Left lung (tissue), 14 donors: ENCODE measurements at places on chromosomes 1 and 21. TPM values are rescaled to one million over a fixed set of nuclear protein-coding genes. Genes with fewer than 3 reads are reported as not detected.

- H3K36me3 ChIP-seq, result no peaks in the 10 kb centered on the region
- no peaks in the 10 kb centered on the region for H3K4me1 ChIP-seq
Measured at GRCh38 chr1:201937624-201938213, 8.6 kb downstream of the LMOD1 start.

GRCh38 chr1:212609701-212610574, 1.4 kb downstream of the ATF3 start:
- peak overlapping the region; percentile 71 for H3K4me3 ChIP-seq
- peaks cover 6% of the 10 kb centered on the region for H3K4me1 ChIP-seq
- H3K36me3 ChIP-seq, result peaks cover under 1% of the 10 kb centered on the region
- peak overlapping the region; percentile 93 for H3K27ac ChIP-seq
- H3K27me3 ChIP-seq, result peaks cover 12% of the 10 kb centered on the region
- DNase-seq, result no peak

- no peak overlapping the region for H3K27ac ChIP-seq
- no peaks in the 10 kb centered on the region for H3K27me3 ChIP-seq
- no peak overlapping the region for H3K4me3 ChIP-seq
- no peaks in the 10 kb centered on the region for H3K36me3 ChIP-seq
- DNase-seq, result no peak
Measured at GRCh38 chr1:34140011-34140676, 24.9 kb downstream of the CSMD2 start.

- H3K36me3 ChIP-seq, result peaks cover 38% of the 10 kb centered on the region
- H3K27ac ChIP-seq, result no peak overlapping the region
- H3K4me3 ChIP-seq, result no peak overlapping the region
Measured at GRCh38 chr1:16946646-16947045, 24.9 kb downstream of the CROCC start.

GRCh38 chr1:81754424-81754823, 46.3 kb upstream of the ADGRL2 start:
- H3K4me1 ChIP-seq, result no peaks in the 10 kb centered on the region
- no peak for DNase-seq
- H3K27ac ChIP-seq, result no peak overlapping the region
- H3K36me3 ChIP-seq, result no peaks in the 10 kb centered on the region
- no peak overlapping the region for H3K4me3 ChIP-seq

The TRPM2 gene
- polyA plus RNA-seq, result 1.3 TPM

GRCh38 chr1:10630661-10631120, 155.9 kb downstream of the PEX14 start:
- H3K27ac ChIP-seq, result no peak overlapping the region
- no peaks in the 10 kb centered on the region for H3K27me3 ChIP-seq
- no peak for DNase-seq
- H3K36me3 ChIP-seq, result peaks cover 29% of the 10 kb centered on the region
- H3K4me1 ChIP-seq, result no peaks in the 10 kb centered on the region

- H3K4me1 ChIP-seq, result peaks cover 7% of the 10 kb centered on the region
- no peak overlapping the region for H3K4me3 ChIP-seq
- H3K27ac ChIP-seq, result no peak overlapping the region
- no peaks in the 10 kb centered on the region for H3K27me3 ChIP-seq
- no peaks in the 10 kb centered on the region for H3K36me3 ChIP-seq
Measured at GRCh38 chr1:180505732-180506335, 3.5 kb upstream of the ACBD6 start.
